NCI-H2227 treated with DMSO at 0.1 percent for 48 hours (cell line): ENCODE measurements at places on chromosomes 11 and 22.

GRCh38 chr22:19110064-19110458 lies 12.2 kb downstream of the DGCR2 start:
- DNase-seq: no peak

DNA sequence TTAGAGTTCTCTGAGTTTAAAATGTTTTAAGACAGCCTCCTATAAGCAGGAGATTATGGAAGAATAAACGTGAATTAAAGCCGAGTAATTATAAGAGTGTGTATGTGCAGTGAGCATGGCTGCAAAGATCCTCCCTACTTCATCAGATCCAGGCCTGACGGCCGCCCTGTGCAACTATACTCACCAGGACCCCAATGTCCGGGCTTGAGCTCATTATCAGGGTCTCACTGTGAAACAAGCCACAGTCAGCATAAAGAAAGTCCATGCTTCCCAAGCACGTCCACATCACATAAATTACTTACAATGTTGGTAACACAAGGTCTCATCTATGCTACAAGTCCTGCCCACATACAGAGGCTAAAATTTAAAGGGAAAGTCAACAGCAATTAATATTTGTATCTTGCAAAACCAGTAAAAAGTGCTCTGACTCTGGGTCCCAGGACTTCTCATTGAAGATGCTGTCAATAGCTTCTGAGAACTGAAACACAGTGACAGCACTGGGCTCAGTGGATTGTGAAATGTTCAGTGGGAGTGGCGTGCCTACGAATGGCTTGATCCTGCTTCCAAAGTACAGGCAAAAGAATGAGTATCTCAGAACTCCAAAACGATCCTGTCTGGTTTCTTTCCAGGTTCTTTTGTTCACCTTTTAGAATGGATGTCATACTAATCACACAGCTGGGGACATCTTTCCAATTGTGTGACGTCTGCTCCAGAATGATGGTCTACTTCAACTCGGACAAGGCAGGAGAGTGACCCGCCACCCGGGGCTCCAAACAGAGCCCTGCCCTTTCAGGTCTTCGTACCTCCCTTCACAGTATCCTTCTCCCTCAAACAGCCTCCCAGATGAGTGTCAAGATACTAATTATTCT lies 72.1 kb upstream of the ARFGAP3 start:
- no peak for DNase-seq

- DNase-seq: no peak
These were observed 5.8 kb downstream of the CCDC34 start for GRCh38 chr11:27357250-27357649.

GRCh38 chr22:42091455-42091782 lies 847 bp upstream of the NDUFA6 start:
- no peak for DNase-seq
